ENCODE measurements at places on chromosomes 6 and 20. TPM values are rescaled to one million over a fixed set of nuclear protein-coding genes. Genes with fewer than 3 reads are reported as not detected.

Gene APCDD1L
- total RNA-seq, result 0.13 TPM

Gene PTCHD4
- total RNA-seq, result 0.15 TPM

DNA sequence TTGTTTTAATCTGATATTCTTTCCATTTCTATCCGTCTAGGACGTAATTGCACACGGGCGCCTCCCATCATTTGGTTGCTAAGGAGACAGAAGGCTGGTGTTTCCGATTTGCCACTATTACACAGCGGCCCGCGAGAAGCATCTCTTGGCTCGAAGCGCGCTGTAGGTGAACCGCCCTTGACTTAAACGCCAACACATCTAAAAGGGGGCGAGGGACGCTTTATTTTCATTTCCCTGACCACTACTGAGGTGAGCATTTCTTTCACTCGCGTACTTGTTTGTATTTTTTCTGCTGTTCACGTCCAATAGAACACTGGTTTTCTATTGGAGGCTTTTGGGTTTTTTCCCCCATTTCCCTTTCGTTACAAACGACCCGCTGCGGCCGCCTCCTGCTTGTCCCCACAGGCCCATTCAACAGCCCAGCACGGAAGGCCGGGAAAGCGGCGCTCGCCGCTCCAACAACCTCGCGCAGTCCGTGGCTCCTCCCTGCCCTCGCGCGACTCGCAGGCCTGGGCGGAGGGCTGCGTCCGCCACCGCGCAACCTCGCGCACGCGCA lies 505 bp upstream of the WRNIP1 start:
- DNase-seq, result peak; percentile 98

GRCh38 chr6:65117817-65118409 lies 589.1 kb downstream of the EYS start:
- no peak for DNase-seq

DNA sequence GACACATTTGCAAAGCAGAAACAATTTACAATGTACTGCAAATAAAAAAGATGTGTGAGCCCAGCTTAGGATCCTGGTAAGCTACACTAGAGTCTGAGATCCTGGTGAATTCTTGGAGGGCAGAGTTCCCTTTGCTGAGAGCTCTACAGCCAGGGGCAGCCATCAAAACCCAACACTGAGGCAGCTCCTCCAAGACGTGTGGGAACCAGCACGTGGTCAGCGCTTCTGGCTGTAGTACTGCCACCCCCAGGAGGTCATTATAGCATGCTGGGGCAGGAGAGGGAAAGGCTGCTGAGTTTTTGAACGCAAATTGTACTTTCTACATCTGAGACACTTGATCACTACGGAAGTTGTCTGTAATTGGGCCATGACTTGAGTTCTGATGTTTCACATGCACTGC lies 131.5 kb downstream of the INSM1 start:
- DNase-seq, result no peak

GRCh38 chr6:141309295-141309694 lies 823.4 kb upstream of the GJE1 start:
- DNase-seq, result no peak

- DNase-seq, result no peak
Measured at GRCh38 chr20:60509407-60509806, 551.2 kb downstream of the CDH26 start.
